ENCODE measurements at places on chromosomes 7 and 10.

GRCh38 chr10:4216726-4217125 lies 431.7 kb upstream of the KLF6 start:
- DNase-seq: no peak

GRCh38 chr10:78301481-78301880 lies 267.8 kb downstream of the RPS24 start:
- no peak for DNase-seq

GRCh38 chr10:83165265-83165664 lies 974.0 kb upstream of the GHITM start:
- no peak for DNase-seq

GRCh38 chr10:50497758-50498157 lies 126.0 kb downstream of the SGMS1 start:
- no peak for DNase-seq

DNA sequence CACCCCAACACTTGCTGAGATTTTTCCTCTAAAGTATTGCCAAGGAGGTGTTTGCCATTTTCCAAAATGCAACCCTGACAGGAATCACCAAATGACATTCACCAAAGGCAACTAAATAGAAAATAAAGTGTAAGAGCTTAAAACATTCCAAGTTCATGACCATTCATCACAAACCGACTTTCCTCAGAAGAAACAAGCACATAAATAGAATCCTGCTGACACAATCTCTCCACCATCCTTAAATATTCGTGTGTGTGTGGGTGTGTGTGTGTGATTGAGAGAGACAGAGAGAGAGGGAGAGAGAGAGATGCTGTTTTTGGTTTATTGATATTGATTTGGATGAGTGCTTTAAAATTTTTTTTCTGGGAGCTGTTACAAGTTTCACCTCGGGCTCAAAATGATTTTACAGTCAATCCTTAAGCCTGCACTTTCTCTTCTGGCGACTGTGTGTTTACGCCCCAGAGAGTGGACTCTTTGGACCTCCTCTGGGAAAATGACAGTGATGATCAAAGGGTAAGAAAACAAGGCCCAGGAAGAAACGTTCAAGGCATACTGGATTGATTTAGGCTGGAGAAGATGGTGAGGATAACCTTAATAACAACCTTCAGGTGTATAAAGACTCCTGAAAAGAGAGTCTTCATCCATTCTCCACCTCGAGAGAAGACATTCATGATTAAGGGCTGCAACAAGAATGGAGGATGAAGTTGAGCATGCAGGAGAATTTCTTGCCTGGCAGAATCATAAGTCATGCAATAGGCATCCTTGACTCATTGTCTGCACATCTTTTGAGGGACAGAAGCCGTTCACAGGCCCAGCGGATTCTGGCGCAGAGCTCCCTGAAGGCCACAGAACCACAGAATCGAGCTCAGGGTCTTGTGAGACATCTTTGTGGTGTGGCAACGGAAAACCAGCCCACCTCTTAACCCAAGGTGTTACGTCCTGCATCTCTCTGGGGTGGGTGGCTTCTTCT lies 104.4 kb upstream of the FGFR2 start:
- DNase-seq: no peak

GRCh38 chr7:54560723-54561122 lies 18.5 kb downstream of the VSTM2A start:
- DNase-seq: no peak

DNA sequence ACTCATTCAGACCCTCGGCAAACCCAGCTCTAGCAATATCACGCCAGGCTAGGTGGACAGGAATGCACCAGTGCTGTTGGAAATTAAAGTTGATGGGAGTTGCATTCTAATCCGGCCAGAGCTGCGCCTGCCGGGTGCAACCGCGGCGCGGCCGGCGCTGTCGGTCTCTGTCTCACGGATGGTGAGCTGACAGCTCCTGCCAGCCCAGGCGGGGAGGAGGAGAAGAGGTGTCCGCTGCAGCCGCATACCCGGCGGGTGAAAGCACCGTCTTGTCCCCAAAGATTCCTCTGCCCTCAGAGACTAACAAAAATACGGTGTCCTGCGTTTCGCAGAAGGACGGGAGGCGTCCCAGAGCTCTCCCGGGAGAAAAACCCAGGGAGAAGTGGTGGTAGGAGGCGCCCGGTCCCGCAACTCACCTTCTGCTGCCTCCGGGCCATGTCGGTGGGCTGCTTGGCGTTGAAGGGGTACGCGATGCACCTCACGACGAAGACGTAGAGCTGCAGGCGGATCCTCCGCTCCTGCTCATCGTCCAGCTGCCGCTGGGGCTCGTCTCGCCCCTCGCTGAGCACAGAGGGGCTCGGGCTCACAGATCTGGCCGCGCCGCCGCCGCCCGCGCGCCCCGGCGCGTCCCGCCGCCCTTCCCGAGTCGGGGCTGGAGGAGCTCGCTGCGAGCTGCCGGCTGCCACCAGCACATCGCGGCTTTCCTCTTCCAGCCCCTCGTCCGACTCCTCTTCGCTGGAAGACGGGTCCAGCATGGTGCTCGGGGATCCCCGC lies 490 bp downstream of the CADPS2 start:
- DNase-seq: peak; percentile 5

- DNase-seq: no peak
These were observed 1.5 kb upstream of the MIOS start for GRCh38 chr7:7565018-7565680.

- DNase-seq: no peak
These were observed 382.7 kb upstream of the LRGUK start for GRCh38 chr7:133744451-133744850.

GRCh38 chr7:159099711-159100231 lies 44.9 kb downstream of the VIPR2 start:
- DNase-seq: no peak

DNA sequence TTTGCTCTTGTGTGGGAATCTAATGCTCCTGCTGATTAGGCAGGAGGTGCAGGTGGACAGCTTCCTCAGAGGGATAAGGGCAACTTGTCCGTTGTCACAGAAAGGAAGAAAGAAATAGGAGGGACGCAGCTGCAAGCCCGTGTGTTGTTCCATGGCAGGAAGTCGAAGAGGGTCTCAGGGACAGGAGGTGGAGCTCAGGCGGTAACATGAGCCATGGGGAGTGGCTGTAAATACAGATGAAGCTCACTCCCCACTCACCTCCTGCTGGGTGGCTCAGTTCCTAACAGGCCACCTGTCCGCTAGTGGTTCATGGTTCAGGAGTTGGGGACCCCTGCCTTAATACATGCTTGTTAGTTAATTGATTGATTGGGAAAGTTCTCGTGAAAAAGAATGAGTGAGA lies 101.7 kb upstream of the SFMBT2 start:
- DNase-seq: no peak

- DNase-seq: no peak
These were observed 9.0 kb upstream of the CHN2 start for GRCh38 chr7:29185613-29186012.

DNA sequence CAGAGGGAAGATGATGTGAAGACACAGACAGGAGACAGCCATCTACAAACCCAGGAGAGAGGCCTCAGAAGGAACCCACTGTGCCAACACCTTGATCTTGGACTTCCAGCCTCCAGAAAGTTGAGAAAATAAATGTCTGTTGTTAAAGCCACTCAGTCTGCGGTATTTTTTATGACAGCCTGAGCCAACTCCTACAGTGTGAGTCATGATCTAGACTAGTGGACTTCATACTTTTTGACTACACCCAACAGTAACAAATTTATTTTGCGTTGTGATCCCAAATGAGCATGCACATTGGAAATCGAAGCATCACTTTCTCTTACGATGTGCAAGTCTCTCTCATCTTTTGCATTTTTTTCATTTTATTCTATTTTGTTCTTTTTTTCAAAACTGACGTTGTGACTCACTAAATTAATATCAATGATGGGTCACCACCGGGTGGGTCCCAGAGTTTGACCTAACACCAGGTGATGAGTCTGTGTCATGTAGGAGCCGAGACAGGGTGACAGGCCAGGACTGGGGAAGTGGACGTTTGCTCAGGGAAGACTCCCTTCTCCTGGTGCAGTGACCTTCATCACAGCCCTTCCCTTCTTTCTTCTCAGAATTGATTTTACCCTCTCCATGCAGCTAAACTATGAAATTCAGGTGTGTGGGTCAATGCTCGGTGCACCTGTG lies 28.9 kb downstream of the PHYH start:
- no peak for DNase-seq

- no peak for DNase-seq
These were observed 175.3 kb downstream of the LCOR start for GRCh38 chr10:97007417-97007816.

DNA sequence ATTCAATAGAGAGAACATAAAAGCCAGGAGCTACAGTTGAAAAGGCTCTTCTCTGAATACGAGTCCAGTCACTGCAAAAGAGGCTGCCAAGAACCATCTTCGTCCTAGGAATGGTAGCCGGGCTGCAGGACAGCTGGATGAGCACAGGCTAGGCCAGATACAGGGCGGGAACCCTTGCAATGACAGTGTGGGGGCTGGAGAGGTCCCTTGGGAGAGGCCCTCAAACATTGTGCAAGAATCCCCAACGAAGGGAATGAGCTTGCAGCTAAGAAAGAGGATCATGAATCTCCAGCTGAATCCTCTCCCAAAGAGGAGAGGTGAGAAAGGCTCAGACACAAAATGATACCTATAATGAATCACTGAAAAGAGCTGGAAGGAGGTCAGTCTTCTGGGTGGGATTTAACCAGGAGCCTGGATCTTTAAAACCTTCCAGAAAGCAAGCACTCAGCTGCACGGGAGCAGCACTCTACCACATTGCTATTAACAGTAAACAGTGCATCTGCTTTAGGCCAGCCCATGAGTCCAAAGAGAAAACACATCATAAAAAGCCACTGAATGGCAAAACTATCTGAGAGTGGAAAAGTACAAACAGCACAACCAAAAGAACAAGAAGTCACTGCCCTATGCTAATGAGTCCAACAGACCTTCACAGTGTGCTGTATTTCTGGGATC lies 287.9 kb downstream of the TNS3 start:
- no peak for DNase-seq

DNA sequence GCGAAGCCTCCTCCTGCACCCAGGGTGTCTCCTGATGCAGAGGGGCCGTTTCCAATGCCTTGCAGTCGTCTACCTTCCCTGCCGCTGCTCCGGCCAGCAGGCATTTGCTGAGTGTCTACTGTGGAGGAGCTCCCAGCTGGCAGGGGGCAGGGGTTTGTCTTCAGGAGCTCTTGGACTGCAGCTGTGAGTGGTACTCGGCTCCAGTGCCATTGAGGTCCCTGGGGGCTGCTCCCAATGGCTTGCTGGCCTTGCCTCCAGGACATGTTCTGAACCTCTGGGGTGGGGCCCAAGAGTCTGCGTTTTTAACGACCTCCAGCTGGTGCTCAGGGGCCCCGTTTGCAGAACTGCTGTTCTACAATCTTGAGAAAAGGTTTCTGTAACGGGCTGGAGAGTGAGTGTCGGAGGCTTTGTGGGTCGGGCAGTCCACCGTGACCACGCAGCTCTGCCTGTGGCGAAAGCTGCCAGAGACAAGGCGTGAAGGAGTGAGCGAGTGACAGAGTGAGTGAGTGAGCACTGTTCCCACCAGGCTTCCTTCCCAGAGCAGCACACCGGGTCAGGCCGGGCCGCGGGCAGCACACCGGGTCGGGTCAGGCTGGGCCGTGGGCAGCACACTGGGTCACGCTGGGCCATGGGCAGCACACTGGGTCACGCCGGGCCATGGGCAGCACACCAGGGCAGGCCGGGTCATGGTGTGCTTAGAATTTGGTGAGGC lies 520.2 kb downstream of the PTPRN2 start:
- peak; percentile 79 for DNase-seq

DNA sequence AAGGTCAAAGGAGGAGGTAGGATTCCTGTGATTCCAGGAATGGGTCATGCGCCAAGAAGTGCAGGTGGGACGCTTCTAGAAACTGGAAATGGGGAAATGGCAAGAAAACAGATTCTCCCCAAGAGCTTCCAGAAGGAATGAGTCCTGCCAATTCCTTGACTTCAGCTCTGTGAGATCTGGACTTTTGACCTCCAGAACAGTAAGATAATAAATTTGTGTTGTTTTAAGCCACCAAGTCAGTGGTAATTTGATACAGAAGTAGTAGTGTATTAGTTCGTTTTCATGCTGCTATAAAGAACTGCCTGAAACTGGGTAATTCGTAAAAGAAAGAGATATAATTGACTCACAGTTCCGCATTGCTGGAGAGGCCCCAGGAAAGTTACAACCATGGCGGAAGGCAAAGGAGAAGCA lies 178.6 kb upstream of the GALNT17 start:
- DNase-seq: no peak

DNA sequence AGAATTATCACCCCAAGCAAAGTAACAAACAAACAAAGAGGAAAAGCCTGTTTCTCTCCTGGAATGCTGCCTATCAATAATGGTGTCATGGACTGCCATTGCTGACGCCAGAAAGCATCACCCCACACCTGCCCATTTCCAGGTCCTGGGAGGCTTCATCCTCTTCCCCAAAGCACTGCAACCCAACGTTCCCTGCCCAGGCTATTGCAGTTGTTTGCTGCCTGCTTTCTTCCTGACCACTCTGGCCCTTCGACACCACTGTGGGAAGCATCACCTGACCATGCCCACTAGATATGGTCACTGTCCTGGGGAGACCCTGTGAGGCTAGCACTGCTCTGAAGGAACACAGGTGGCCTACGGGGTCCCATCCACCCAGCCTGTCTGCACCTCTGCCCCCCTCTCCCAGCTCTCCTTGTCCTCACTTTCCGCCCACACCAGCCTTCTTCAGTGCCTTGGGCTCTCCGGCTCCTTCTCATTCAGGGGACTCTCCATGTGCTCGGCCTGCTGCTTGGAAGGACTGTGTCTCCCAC lies 439.6 kb downstream of the GLRX3 start:
- no peak for DNase-seq

DNA sequence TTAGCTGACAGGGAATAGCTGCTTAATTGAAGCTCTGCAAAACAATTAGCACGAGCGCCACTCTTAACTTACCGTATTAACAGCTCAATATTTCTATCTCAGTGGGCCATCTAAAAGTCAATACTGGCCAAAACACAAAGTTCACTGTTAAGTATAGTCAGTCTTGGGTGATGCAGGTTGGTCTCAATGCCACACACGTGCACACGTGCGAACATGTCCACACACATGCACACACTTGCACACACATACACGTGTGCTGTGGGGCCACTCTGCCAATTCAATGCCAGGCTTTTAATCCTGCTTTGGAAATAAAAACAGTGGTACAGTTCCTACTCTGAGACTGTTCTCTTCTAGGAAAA lies 105.1 kb downstream of the GRB10 start:
- DNase-seq: no peak

DNA sequence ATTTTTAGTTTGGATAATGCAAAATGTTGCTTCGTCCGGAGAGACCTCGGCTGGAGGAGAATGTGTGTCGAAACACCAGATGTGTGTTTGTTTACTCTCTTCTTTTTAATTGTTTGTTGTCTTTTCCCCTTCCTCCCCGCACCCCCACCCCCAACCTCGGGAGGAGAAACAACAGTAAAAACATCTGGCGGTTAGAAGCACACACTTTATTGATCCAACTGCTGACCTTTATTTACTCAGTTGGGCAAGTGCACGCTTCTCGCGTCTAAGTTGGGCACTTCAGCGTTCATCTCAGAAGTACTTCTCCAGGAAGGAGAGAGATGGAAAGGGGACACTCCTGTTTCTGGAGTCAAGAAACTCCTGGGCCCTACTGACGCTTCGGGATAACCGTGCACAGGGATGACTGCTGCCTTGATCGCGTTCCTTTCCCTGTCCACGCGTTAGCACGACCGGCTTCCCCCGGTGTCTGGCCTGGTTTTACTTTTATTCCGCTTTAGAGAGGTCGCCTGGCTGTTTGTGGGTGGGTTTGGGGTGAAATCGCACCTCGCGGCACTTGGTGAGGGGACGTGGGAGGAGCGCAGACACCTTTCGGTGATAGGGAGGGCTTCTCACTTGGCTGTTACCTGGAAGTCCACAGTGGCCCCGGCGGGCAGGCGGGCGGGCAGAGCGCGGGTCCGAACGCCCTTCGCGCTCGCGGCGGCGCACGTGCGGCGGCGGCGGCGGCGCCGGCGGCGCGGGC lies 168.3 kb upstream of the PPP1R3A start:
- DNase-seq: peak; percentile 4
